ENCODE measurements at places on chromosomes 3 and 15.
A peak's percentile ranks its signal among the peaks of the same experiment; 100 is the strongest.

DNA sequence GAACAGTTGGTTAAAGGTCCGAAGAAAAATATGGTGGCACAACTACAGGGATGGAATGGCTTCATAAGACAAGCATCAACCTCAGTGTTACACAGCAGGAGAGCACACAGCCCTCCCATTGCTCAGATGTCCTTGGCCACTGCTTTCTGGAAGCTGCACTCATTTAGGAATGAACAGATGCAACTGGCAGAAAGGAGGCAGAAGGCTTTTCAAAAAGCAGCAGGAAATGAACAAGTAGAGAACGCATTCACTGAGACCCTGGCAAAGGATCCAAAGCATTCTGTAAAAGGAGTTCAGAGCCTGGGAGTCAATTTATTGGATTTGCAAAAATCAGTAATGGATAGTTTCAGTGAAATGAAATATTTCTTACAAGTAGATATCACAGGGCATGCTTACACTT is 101.1 kb downstream of the PDZRN3 start:
- no peak for DNase-seq

DNA sequence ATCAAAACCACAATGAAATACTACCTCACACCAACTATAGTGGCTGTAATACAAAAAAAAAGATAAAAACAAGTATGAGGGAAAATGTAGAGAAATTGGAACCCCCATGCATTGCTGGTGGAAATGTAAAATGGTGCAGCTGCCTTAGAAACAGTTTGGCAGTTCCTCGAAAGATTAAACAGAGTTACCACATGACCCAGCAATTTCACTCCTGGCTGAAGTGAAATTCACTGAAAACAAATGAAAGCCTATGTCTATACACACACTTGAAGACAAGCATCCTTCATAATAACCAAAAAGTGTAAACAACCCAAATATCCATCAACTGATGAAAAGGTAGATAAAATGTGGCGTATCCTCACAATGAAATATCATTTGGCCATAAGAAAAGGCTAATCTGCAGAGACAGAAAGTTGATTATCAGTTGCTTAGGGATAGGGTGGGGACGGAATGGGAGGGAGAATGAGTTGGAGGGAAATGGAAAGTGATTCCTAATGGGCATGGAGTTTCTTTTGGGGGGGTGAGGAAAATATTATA is 20.1 kb upstream of the RASA2 start:
- DNase-seq: no peak

DNA sequence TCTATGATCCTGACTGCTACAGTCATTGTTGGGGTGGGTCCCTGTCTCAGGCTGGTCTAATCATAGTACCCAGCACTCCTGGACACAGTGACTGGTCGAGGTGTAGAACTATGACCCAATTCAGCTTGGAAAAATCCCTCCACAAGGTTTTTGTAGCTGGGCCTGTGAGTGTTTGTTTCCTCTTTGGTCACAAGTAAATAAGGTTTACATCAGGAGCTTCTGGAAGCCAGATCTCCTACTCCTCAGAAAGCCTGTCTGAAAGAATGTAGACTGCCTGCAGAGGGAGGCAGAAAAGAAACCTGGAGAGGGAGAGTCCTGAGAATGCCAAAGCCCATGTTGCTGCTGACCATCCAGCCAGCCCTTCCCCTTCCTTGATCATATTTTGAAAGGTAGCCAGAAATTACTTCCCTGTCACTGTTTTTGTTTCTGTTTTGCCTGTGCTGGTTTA is 123.2 kb downstream of the RAP2B start:
- no peak for DNase-seq

DNA sequence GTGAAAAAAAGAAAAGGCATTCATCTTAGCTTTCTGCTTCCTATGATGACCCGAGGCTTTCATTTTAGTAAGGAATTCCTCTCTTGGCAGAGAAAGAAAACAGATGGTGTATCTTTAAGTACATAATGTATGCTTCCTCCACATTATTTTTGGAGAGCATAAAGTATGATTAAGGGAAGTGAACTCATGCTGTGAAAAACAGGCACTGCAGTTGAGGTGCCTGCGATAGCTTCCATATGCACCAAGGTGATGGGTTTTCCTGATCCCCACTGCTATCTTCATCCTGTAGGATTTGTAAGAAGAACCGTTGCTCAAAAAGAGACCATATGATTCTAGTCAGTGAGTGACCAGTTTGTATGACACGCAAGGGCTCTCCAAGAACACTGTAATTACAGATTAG is 411.5 kb upstream of the MCTP2 start:
- DNase-seq: no peak

DNA sequence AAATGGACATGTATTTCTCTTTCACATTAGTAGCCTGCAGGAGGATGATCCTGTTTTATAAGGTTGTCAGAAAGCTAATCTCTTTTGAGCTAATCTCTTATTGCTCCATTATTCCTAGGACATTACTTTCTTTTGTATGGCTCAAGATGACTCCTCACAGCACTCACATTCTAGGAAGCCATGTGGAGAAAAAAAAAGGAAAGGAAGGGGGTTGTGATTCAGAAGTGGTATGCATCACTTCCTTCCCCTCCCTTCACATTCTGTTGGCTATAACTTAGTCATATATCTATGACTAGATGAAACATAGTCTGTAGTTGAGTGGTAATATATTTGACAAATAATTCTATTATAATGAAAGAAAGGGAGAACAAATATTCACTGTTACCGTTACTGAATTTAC is 168.8 kb upstream of the TTC14 start:
- peak; percentile 1 for DNase-seq

DNA sequence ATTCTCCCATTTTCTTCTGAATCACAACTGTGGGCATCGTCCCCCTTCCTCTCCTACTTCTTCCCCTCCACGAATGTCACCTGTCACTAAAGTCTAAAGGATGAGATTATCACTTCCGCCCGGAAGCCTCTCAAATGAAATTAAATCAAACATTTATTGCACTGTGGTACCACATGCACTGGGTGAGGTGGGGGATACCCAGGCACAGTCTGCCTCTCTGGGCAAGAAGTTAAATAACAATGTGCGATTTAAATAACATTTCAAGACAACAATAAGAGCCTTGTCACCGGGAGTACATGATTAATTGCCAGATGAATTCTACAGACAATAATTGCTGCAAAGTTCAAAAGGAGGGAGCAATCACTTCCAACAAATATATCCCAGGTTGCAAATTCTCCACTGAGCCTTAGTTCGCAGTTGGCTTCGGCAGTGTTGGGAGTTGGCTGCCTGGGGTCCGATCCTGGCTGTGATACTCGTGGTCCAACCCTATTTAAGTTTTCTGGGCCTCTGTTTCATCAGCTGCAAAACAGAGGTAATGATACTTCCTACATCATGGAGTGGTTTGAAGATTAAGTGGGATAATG is 77.7 kb downstream of the FOXP1 start:
- DNase-seq: no peak

GRCh38 chr3:31924610-31925270 is 56.3 kb downstream of the OSBPL10 start:
- DNase-seq: no peak

- DNase-seq: peak; percentile 15
Observed at GRCh38 chr3:62558549-62559112, 185.3 kb upstream of the FEZF2 start.

- DNase-seq: no peak
Observed at GRCh38 chr15:35622641-35623340, 76.8 kb upstream of the DPH6 start.

GRCh38 chr3:11203961-11204360 is 49.7 kb downstream of the HRH1 start:
- no peak for DNase-seq

- no peak for DNase-seq
Observed at GRCh38 chr3:67000009-67000408, 1.9 kb downstream of the KBTBD8 start.

GRCh38 chr3:177778633-177779032 is 581.4 kb upstream of the TBL1XR1 start:
- DNase-seq: no peak

DNA sequence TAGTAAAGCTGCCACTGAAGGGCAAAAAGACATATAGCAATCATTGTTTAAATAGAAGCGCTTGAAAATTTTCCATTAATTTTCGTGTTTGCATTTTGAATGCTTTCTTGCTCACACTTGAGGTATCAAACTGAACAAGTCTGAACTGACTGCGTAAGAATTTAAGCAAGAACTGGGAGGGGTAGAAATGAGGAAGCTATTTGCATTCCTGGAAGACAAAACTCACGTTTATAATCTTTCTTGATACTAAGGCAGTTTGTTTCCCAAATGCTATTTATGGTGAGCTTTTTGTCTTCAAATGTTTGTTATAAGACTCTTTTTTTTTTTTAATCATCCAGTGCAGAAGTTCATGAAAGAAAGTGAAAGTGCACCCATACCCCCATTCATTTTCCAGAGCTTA is 499.8 kb upstream of the TPRG1 start:
- no peak for DNase-seq

GRCh38 chr3:81416812-81417211 is 344.6 kb downstream of the GBE1 start:
- no peak for DNase-seq

GRCh38 chr3:121517953-121518655 is 27.7 kb downstream of the POLQ start:
- DNase-seq: no peak

DNA sequence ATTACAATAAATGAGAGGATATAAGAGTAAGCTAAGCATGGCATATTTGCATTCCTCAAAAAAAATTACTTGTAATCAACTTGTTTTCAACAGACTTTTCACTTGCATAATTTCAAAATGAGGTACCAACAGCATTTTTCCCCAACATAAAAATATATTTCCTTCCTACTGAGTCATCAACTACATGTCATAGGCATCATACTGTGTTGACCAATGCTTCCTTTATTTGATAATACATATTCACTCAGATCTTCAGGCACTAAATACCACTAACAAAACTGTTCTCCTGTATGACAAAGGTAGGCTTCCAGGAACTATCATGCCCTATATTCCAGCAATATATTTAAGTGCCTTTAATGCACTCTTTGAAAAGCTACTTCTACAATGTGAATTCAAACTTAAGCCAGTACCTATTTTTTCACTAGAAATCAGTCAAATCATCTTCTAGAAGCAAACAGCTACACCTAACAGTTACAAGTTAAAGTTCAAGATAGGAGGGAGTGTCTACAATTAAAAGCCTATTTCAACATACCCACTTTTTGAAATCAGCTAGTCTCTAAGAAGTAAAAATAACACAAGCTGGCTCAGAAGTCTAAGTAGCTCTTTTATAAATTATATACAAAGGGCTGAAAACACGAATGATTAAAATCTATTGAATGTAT is 11.3 kb downstream of the ADAM10 start:
- DNase-seq: no peak

- DNase-seq: peak; percentile 22
Observed at GRCh38 chr15:96893159-96893906, 562.8 kb downstream of the NR2F2 start.

- no peak for DNase-seq
Observed at GRCh38 chr15:90606641-90607040, 76.9 kb downstream of the CRTC3 start.

GRCh38 chr3:30664459-30664858 is 58.1 kb downstream of the TGFBR2 start:
- DNase-seq: no peak

- no peak for DNase-seq
Observed at GRCh38 chr15:100230784-100231183, 111.0 kb downstream of the ADAMTS17 start.

GRCh38 chr3:157318639-157319288 is 117.9 kb upstream of the PTX3 start:
- no peak for DNase-seq

DNA sequence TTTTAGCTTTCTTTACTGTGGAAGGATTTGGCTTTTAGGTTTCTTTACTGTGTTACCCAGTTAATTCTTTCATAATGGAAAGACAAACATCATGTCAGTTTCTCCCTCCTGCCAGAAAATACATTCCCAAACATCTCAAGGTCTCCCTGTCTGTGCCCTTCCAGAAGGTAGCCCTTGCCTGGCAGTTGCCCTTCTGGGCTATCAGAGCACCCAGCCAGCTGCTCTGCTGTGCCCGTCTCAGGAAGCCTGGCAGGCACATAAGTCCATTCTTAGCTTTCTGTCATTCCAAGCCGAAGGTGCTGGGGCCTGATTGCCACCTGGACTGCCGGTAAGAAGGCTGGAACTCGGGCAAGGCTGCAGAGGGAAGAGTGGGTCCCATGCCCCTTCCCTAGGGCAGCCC is 203.4 kb downstream of the SLCO3A1 start:
- no peak for DNase-seq

- no peak for DNase-seq
Observed at GRCh38 chr3:98038876-98039275, 3.8 kb upstream of the GABRR3 start.

- no peak for DNase-seq
Observed at GRCh38 chr3:84547207-84547606, 411.6 kb upstream of the CADM2 start.

DNA sequence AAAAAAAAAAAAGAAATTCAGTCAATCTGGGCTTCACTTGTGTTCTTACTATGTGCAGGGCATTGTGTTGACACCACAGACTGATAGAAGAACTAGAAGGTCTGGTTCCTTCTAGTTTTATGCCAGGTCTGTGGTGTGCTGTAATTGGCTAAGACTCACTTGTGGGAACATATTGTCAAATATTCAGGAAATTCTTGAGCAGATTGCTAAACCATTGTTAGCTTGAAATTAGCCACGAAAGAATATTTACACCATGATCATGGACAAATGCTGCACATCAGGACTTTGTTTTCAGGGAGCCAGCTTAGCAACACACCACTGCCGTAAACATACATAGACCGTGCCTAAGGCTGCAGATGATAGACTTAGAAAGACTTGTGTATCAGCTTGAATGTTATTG is 74.6 kb downstream of the GTPBP8 start:
- DNase-seq: no peak

GRCh38 chr3:12643010-12643380 is 20.9 kb downstream of the RAF1 start:
- DNase-seq: no peak

- no peak for DNase-seq
Observed at GRCh38 chr3:138374573-138375134, 26.3 kb downstream of the MRAS start.

- DNase-seq: no peak
Observed at GRCh38 chr3:197297002-197297401, 1.4 kb downstream of the DLG1 start.

DNA sequence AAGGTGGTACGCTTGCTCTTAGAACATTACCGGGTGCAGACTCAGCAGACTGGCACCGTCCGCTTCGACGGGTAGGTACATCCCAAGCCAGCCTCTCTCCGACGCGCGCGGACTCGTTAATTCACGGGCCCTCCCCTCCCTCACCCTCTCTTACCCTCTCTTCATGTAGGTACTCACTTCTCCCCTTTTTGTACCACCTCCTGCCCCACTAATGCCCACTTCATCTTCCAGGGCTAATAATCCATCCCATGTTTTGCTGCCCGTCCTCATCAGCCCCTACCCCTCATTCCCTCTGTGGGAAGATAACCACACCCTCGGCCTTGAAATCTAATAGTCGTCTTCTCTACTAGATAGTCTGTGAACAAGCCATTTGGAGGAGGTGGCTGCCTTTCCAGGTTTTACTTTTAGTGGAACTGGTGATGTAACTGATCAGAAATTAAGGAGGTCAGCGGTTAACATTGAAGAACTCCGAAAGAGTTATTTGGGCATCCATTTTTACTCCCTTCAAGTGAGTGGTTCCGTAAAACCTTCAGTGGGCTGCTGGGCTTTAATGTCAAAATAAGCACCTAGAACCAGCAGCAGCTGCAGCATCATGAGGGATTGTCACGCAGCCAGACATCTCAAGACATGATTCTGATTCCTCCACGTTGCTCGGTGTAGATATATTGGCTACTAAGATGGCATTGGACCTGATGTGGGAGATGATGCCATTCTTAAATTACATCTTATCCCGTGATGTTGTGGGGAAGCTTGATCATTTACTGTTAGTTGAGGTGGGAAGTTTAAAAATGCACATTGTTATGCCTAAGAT is 1.3 kb downstream of the FEM1B start:
- DNase-seq: no peak
